CD4-positive, alpha-beta memory T cell (primary cell): ENCODE measurements at places on chromosomes 2 and 18. TPM values are rescaled to one million over a fixed set of nuclear protein-coding genes. Genes with fewer than 3 reads are reported as not detected.

DNA sequence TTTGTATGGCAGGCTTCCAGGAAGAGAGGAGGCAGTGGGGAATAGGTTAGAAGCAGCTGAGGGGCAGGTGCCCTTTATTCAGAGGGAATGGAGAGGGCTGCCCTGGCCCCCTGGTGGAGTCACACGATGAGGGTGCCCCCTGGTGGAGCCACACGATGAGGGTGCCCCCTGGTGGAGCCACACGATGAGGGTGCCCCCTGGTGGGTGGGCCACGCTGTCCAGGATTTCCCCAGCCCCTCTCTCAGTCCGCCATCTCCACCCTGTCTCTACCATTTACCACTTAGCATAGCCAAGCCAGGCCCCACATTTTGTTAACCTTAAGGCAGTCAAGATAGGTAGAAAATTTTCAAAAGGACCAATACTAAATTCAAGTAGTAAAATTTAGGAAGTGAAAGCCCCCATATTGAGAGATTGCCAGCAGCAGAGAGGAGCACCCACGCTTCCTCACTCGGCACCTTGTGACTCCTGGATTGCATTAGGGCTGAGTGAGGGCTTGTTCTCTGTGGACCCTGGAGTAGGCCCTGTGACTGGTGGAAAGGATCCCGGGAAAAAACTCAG, 10.4 kb upstream of the FAM228A start:
- no peak for DNase-seq

DNA sequence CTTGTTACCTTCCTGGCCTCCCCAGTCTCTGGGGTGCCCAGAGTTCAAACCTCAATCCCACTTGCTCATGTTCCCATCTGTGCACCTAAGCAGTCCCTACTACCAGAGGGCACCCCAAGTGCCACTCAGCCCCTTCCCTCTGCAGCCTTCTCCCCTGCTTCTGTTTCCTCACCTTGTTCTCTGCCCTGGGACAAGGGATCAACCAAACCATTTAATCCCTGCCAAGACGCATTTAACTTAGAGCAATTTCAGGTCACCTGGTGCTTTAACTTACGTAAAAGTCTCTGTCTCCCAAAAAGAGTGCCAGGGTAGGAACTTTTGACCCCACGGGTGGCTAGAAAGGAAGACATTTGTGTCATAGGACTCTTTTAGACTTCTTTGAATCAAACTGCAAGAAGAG, 67.2 kb downstream of the SRD5A2 start:
- no peak for DNase-seq

DNA sequence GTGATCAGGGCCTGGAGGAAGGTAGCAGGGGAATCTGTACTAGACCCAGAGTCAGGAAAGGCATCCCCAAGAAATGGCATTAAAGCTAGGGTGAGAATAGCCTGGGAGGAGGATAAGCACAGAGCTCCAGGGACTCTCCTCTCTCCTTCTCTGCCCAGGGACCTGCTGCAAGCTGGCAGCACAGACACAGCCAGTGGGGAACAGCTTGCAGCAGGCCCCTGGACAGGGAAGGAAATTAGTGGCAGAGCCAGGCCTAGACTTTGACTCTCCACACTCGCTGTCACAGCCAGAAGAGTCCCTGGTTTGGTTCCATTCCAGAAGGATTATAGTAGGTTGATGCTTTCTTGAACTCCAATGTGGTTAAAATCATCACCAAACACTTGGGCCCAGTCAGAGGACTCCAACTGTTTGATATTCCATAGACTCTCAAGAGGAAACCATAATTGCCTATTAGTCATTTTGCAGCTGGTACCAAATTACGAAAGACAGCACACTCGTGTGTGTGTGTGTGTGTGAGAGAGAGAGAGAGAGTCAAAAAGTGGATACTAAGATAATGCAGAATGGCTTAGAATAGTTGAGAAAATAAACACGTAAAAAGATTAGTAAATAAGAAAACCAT, 95.5 kb upstream of the ATP8B1 start:
- no peak for DNase-seq

GRCh38 chr2:72326759-72327158, 179.1 kb upstream of the CYP26B1 start:
- no peak for DNase-seq

- DNase-seq: no peak
Measured at GRCh38 chr2:53098696-53099078, 668.9 kb upstream of the CHAC2 start.

DNA sequence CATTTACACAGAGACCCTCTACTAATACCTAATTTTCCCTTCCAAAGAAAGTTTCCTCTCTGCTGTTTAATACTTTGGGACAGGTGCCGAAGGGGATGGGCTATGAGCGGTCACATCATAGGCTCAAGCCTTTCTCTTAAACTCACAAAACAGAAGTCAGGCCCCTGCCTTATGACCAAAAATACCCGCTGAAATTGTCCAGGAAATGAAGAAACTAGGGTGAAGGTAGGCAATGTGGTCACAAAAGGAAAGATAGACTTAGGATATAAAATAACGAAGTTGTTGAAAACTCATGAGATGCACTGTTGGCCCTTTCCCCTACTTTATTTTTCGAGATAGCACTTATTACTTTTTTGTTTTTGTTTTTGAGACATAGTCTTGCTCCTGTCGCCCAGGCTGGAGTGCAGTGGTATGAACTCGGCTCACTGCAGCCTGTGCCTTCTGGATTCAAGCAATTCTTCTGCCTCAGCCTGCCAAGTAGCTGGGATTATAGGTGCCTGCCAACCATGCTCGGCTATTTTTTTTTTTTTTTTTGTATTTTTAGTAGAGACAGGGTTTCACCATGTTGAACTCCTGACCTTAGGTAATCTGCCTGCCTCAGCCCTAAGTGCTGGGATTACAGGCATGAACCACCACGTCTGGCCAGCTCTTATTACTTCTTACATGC, 16.3 kb downstream of the SLC8A1 start:
- DNase-seq: no peak

DNA sequence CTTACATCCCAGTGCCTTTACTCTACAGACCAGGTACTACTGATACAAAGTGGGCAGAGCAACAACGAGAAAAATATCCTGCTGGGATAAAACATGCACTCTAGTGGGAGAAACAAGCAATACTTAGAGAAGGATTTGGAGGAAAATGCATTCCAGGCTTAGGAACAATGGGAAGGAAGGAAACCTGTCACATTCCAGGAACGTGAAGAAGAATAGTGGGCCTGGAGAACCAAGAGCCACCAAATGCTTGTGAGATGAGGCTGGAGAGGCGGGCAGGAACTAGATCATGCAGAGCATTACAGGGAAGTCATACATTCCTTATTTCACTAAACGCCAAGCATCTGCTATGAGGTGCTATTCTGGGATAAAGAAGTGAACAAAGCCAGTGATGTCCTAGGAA, 342.3 kb downstream of the DCC start:
- DNase-seq: no peak

DNA sequence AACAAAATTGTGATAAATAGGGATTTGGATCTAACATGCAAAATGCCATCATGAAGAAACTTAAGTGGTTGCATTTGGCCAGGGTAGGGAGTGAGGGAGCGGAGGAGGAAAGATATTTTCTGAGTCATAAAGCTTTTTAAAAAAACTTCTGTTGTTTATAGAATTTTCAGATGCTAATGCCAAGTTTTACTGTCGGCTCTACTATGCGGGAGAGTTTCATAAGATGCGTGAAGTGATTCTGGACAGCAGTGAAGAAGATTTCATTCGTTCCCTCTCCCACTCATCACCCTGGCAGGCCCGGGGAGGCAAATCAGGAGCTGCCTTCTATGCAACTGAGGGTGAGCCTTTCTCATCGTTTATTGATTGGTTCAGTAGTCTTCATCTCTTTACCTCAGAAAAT, 56.0 kb upstream of the PTH2R start:
- no peak for DNase-seq

GRCh38 chr2:150351922-150352321, 135.5 kb downstream of the RND3 start:
- no peak for DNase-seq

GRCh38 chr18:45571195-45571594, 44.1 kb upstream of the SLC14A2 start:
- no peak for DNase-seq

- no peak for DNase-seq
Measured at GRCh38 chr2:23386339-23387220, 1.6 kb downstream of the KLHL29 start.

GRCh38 chr2:225122583-225123486, 80.6 kb upstream of the DOCK10 start:
- no peak for DNase-seq

DNA sequence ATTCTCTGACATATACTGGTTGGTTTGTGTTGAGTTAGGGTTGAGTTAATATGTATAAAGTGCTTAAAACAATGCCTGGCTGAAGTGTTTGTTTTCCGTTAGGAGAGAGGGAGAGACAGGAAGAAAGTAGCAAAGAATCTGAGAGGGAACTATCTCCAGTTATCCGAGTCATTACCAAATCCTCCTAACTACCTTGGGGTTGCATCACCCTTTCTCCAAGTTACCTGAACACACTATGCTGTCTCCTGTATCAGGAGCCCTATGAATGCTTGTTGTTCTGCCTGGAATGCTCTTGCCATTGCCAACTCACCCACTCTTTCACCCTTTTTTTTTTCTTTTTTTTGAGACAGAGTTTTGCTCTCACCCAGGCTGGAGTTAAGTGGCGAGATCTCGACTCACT, 47.9 kb upstream of the ITGAV start:
- DNase-seq: no peak

DNA sequence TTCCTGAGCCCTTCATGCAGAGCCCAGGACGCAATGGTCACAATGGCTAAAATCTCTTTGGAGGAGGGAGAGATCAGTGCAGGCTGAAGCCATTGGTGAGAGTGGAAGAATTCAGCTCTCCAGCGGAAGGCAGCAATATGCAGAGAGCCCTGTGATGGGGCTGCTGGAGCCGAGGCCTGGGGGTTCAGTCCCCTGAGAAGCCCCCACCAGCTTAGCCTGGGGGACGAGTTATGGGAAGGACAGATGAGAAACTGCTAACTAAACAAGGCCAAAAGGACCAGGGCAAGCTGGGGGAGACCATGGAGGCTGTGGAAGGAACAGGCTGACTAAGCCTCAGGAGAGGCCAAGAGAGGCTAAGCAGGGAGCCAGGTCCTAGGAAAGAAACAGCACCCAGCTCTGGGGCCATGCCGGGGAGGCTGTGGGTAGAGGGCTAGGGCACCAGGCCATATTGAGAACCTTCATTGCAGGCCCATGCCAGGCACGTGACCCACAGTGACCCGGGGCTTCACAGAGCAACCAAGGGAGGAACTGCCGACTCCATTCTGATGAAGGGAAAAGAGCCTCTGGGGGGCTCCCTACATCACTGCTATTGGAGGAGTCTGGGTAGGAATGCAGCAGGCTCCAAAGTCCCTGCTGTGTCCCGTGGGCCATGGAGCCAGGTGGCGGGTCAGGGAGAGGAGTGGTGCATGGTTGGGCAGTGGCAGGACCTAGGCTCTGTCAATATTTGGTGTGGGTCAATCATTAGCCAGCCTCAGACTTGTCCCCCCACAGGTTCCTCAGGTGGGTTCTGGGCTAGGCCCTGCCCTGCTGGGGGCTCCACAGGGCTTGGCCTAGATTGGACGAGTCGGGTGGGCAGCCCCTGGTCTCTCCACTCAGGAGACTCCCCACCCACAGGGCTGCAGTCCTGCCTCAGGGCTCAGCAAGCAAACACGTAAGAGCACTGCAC, 19.8 kb downstream of the PROC start:
- no peak for DNase-seq

DNA sequence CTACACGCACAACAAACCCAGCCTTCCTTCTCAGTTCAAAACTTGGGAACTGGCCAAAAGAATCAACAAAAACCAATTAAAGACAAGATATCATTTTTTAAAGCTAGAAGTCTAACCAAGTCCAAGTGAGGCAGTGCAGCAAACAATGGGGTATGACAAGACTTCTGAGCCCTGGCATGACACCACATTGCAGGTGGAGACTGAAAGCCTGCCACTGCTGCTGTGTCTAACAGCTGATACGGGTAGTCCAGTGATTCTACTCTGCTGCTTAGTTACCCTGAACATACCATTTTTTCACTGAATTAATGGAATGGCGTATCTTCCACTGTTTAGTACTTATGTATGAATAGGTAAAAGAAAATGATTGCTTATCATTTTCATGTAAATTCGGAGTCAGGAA, 47.4 kb upstream of the KIDINS220 start:
- DNase-seq: no peak

DNA sequence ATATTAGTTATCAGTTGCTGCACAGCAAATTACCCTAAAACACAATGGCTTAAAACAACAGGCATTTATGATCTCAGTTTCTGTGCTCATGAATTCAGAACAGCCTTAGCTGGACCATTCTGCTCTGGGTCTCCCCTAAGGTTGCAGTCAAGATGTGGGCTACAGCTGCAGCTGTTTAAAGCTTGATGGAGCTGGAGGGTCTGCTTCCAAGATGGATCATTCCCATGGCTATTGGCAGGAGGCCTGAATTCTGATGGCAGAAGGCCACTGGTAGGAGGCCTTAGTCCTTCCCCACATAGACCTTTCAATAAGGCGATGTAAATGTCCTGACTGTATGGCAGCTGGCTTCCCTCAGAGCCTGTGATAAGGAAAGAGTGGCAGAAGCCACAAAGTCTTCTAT, 118.6 kb upstream of the SERPINE2 start:
- DNase-seq: no peak

DNA sequence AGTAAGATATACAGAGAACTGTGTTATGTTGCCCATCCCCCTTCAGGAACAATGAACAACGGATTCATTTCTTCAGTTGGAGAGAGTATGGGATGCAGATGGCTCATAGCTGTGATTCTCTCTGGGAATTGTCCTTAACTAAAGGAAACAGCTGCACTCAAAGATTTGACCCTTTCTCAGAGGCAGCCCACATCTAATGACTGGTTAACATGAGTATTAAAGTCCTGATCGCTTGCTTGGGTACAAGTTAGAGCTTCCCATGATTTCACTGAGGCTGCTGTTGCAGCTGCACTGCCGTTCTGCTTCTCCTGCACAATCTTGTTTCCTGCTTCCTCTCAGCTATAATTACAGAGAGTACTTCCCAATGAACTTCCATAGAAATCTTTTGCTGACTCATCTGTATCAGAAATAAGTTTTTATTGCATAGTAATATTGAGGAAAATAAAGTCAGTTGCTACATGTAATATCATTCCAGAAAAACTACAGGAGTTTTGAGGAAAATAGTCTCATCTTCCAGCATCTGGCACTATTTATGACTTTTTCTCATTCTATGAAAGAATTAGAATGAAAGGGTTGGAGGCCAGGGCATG, 12.8 kb upstream of the SCN9A start:
- DNase-seq: no peak

GRCh38 chr2:44777537-44777936, 164.0 kb upstream of the SIX3 start:
- no peak for DNase-seq

LYG2 gene
- not detected for total RNA-seq

EHD3 gene
- 4.0 TPM for total RNA-seq

TNFRSF11A gene
- total RNA-seq: 1.3 TPM

WBP1 gene
- total RNA-seq: 109 TPM

UGT1A8 gene
- total RNA-seq: not detected

CPLX4 gene
- not detected for total RNA-seq

PPM1B gene
- total RNA-seq: 69.0 TPM

LONRF2 gene
- 0.06 TPM for total RNA-seq

DSC3 gene
- total RNA-seq: not detected

PAX3 gene
- total RNA-seq: not detected

IL37 gene
- total RNA-seq: not detected
